ENCODE measurements at places on chromosomes 1 and 21. TPM values are rescaled to one million over a fixed set of nuclear protein-coding genes. Genes with fewer than 3 reads are reported as not detected.

The GIPC2 gene
- total RNA-seq: 0.10 TPM

The RIPK4 gene
- not detected for total RNA-seq

The KRTAP6-1 gene
- total RNA-seq: not detected

The TRPM2 gene
- 14.8 TPM for total RNA-seq

The OR2L3 gene
- total RNA-seq: not detected

DNA sequence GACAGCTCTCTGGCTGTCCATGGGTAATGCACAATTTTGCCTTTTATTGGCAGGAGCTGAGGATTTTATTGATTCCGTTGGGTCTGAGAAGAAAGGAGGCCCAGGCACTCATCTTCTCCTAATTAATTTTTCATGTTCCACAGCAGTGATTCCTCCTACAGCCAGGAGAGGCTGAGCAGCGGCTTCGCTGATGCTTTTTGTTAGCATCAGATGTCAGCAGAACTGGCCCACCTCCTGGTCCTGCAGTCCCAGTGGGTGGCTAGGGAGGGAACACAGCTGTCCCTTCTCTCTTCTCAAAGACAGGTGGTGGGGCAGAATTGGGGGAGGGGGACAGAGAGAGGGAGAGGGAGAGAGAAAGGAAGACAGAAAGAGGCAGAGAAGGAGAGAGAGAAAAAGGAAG is 5.7 kb downstream of the MT1HL1 start:
- no peaks in the 10 kb centered on the region for H3K27me3 ChIP-seq
- no peak overlapping the region for H3K4me3 ChIP-seq
- no peak for DNase-seq
- H3K27ac ChIP-seq: no peak overlapping the region
- no peaks in the 10 kb centered on the region for H3K4me1 ChIP-seq

GRCh38 chr1:184118046-184118445 is 66.5 kb downstream of the TSEN15 start:
- no peak for DNase-seq
- no peaks in the 10 kb centered on the region for H3K27me3 ChIP-seq
- H3K4me3 ChIP-seq: no peak overlapping the region
- H3K27ac ChIP-seq: no peak overlapping the region
- H3K36me3 ChIP-seq: peaks cover 9% of the 10 kb centered on the region

DNA sequence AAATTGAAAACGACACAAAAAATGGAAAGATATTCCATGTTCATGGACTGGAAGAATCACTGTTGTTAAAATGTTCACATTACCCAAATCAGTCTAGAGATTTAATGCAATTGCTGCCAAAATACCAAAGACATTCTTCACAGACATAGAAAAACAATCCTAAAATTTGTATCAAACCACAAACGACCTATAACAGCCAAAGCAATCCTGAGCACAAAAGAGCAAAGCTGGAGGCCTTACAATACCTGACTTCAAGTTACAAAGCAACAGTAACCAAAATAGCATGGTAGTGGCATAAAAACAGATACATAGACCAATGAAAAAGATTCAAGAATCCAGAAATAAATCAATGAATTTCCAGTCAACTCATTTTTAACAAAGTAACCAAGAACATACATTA is 1077.3 kb downstream of the KCNT2 start:
- H3K27me3 ChIP-seq: no peaks in the 10 kb centered on the region
- no peak overlapping the region for H3K4me3 ChIP-seq
- no peak overlapping the region for H3K27ac ChIP-seq
- DNase-seq: no peak

DNA sequence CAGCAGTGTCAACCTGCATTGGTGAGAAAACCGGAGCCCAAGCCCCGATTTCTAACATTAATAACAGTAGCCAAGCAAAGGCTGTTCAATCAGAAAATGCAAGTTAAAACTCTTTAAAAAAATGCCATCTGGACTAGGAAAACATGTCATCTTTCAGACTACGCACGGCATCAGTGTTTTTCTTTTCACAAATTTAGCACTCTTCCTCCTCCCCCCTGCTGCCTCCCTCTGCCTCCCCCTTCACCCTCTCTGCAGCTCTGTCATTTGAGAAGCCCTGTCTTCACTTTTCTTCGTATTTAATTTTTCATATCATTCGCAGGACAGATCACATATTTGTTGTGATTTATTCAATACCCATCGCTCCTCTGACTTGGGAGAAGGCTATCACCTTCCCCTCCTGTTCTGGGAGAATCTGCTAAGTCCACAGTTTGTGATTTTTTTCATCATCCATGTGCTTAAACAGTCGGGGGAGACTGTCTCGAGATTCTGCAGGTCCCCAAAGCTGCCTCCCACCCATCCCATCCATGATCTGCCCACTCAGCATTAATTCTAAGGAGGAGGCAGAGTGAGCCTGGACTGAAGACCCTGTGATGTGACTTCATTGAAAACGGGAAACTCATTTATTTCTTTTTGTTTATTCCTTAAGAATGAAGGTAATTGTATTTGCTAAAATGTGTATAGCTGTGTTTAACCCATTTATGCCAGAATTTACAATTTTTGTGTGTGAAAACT is 84.8 kb downstream of the PROX1 start:
- H3K4me1 ChIP-seq: no peaks in the 10 kb centered on the region
- no peak overlapping the region for H3K27ac ChIP-seq
- no peak for DNase-seq
